ENCODE measurements at places on chromosomes 1 and 21.

DNA sequence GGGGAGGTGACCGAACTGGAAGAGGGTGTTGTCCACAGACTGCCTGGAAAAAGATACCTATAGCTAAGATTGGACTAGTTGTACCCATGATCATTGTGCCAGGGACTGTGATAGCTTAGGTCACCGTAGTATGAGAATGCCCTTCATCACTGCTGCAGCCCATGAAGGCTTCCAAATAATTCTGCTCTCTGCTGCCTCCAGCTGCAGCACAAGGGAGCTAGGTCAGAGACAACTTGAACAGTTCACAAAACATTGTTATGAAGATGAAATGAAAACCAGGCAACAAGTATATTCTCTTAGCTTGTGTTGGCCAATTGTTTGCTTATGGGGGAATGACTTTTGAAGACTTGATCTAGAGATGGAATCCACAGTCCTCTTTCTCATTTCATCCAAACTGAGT is 246.7 kb downstream of the MRPL39 start:
- H3K4me3 ChIP-seq, result no peak overlapping the region
- H3K4me1 ChIP-seq, result no peaks in the 10 kb centered on the region
- H3K27me3 ChIP-seq, result no peaks in the 10 kb centered on the region
- H3K36me3 ChIP-seq, result no peaks in the 10 kb centered on the region
- DNase-seq, result no peak
- no peak overlapping the region for H3K27ac ChIP-seq

DNA sequence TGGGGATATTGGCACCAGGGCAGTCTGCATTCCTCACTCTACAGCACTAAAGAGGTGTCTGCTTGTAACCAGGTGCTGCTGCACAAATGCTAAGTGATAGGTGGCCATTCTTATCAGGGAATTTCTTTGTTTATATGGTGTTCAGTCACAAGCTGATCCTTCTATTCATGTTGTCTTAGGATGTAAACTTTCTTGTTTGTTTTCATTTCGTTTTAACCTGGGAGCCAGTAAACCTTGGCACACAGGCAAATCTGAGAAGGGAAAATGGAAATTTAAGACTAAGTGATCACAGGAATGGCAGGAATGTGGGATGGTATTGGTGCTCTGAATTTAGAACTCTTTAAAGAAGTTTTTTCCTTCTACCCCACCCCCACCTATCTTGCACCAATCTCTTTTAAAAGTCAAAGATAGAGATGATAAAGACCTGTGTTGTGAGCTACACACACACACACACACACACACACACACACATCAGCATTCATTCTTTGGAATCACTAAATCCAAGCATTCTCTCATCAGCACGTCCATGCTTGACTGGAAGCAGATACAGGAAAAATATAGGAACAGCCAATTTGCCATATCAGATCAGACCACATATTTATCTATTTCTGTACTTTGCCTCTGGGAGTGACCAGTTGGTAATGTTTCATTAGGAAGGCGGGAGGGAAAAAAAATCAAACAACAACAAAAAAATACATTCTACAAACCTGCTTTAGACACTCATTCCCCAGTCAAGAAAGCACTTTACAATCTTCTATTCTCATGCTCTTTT is 451.4 kb upstream of the ADGRL2 start:
- no peak overlapping the region for H3K4me3 ChIP-seq
- H3K4me1 ChIP-seq, result no peaks in the 10 kb centered on the region
- no peaks in the 10 kb centered on the region for H3K27me3 ChIP-seq
- H3K27ac ChIP-seq, result no peak overlapping the region

DNA sequence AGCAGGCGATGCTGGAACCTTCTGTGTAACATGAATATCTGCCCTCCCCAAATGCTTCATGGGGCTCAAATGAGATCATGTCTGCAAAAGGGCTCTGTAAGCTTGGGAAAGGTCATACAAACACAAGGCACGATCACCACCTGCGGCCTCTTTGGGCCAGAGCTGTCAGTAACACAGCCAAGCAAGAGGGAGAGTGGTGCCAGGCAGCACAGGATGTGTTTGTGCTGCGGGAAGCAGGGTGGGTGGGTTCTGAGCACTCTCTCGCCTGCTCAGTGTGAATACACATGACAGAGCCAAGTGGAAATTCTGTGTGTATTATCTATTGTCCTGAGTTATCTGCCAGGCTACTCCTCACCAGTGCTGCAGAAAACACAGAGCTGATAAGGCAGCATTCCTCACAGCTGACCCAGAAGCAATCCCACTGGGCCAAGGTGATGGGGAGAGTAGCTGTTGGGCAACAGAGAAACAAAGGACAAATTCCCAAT is 101.2 kb downstream of the LAMC2 start:
- no peak for DNase-seq
- no peak overlapping the region for H3K4me3 ChIP-seq
- H3K27me3 ChIP-seq, result no peaks in the 10 kb centered on the region
- no peak overlapping the region for H3K27ac ChIP-seq
- H3K4me1 ChIP-seq, result no peaks in the 10 kb centered on the region
- H3K36me3 ChIP-seq, result no peaks in the 10 kb centered on the region

GRCh38 chr1:72547412-72547811 is 265.1 kb upstream of the NEGR1 start:
- no peak overlapping the region for H3K27ac ChIP-seq
- no peak for DNase-seq
- no peaks in the 10 kb centered on the region for H3K36me3 ChIP-seq
- no peaks in the 10 kb centered on the region for H3K4me1 ChIP-seq

DNA sequence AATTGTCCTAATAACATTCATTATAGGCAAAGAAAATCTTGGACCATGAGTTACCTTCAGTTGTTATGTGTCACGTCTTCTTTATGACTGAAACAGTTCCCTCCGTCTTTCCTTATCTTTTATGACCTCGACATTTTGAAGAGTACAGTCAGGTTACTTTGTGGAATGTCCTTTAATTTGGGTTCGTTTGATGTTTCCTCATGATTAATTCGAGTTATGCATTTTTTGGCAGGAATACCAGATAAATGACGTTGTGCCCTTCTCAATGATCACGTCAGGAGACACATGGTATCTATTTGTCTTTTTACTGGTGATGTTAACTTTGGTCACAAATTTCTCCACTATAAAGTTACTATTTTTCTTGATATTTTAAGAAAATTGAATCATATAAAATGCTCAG is 17.3 kb upstream of the KLF17 start:
- H3K27ac ChIP-seq, result no peak overlapping the region
- H3K4me3 ChIP-seq, result no peak overlapping the region
- DNase-seq, result no peak
- H3K27me3 ChIP-seq, result peaks cover 16% of the 10 kb centered on the region
- H3K36me3 ChIP-seq, result no peaks in the 10 kb centered on the region
- H3K4me1 ChIP-seq, result no peaks in the 10 kb centered on the region

GRCh38 chr1:160078512-160079195 is 2.7 kb upstream of the KCNJ9 start:
- DNase-seq, result peak; percentile 78
- H3K4me3 ChIP-seq, result no peak overlapping the region
- no peaks in the 10 kb centered on the region for H3K36me3 ChIP-seq
- H3K27me3 ChIP-seq, result peaks cover 49% of the 10 kb centered on the region

GRCh38 chr1:231807541-231807940 is 181.0 kb downstream of the DISC1 start:
- no peaks in the 10 kb centered on the region for H3K4me1 ChIP-seq
- H3K27ac ChIP-seq, result no peak overlapping the region
- H3K4me3 ChIP-seq, result no peak overlapping the region
- H3K36me3 ChIP-seq, result peaks cover 5% of the 10 kb centered on the region

DNA sequence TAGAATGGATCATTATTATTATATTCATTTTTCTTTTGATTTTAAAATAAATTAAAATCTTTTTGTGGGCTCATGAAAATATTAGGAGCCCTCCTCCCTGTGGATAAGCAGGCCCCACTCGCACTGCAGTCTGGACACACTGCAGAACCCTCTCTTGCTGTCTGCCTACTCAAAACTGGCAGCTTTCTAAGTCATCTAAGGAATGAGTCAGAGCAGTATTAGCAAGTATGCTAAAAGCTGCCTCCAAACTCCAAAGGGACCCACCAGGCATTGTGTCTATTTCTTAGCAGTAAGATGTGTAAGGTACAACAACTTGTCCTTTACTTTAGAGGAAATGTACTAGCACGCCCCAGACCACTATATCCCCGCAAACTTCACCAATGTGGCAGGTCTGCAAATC is 108.8 kb downstream of the SYF2 start:
- DNase-seq, result no peak
- peaks cover 16% of the 10 kb centered on the region for H3K4me1 ChIP-seq
- no peaks in the 10 kb centered on the region for H3K36me3 ChIP-seq
- H3K4me3 ChIP-seq, result no peak overlapping the region
- H3K27me3 ChIP-seq, result peaks cover 12% of the 10 kb centered on the region

GRCh38 chr1:22131875-22132486 is 10.9 kb downstream of the WNT4 start:
- no peaks in the 10 kb centered on the region for H3K4me1 ChIP-seq
- H3K36me3 ChIP-seq, result no peaks in the 10 kb centered on the region
- no peak overlapping the region for H3K4me3 ChIP-seq
- peaks cover 4% of the 10 kb centered on the region for H3K27me3 ChIP-seq

DNA sequence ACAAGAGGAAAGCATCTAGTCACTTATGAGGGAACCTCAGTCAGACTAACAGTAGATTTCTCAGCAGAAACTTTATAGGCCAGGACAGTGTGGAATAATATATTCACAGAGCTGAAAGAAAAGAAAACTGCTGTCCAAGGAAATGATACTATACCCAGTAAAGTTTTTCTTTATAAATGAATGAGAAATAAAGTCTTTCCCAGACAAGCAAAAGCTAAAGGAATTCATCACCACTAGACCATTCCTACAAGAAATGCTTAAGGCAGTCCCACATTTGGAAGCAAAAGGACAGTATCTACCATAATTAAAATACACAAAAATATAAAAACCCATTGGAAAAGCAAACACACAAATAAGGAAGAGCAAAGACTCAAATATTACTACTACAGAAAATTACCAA is 59.9 kb downstream of the PSMG1 start:
- no peak for DNase-seq
- H3K27ac ChIP-seq, result no peak overlapping the region
- no peak overlapping the region for H3K4me3 ChIP-seq
- peaks cover 2% of the 10 kb centered on the region for H3K27me3 ChIP-seq
- peaks cover 8% of the 10 kb centered on the region for H3K4me1 ChIP-seq

DNA sequence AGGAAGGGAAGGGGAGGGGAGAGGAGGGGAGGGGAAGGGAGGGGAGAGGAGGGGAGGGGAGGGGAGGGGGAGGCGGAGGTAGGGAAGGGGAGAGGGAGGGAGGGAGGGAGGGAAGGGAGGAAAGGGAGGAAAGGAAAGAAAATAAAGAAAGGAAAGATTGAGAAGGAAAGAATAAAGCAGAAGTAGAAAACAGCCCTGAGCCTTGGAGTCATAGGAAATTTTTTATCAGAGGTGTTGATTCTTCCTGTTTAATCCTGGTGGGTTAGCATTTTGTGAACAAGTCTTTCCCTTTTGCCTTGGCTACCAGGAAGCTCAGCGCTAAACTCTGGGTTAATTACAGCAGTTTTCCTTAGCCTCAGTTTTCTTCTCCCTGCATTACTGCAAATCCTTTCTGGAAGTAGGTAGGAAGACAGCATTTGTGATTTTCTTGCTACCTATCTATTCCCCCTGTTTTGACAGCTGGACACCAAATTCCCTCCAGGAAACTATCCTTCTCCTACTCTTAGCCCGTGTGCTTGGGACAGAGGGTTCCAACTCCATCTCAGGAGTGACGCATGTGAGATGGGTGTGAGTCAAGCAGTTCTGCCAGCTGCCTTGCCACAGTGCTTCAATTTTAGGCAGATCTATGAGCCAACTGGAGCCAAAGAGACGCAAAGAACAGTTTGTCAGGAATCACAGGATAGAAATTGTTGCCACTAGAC is 26.9 kb downstream of the TOMM20 start:
- peaks cover 3% of the 10 kb centered on the region for H3K27me3 ChIP-seq
- no peak for DNase-seq
- no peak overlapping the region for H3K27ac ChIP-seq
- no peak overlapping the region for H3K4me3 ChIP-seq
- peaks cover 44% of the 10 kb centered on the region for H3K4me1 ChIP-seq
- peaks cover 5% of the 10 kb centered on the region for H3K36me3 ChIP-seq

- DNase-seq, result no peak
- no peak overlapping the region for H3K27ac ChIP-seq
- peaks cover 11% of the 10 kb centered on the region for H3K36me3 ChIP-seq
- H3K4me3 ChIP-seq, result no peak overlapping the region
These were observed 106.8 kb upstream of the HP1BP3 start for GRCh38 chr1:20893931-20894330.

GRCh38 chr1:206682111-206682510 is 2.6 kb upstream of the MAPKAPK2 start:
- H3K27ac ChIP-seq, result no peak overlapping the region
- no peak overlapping the region for H3K4me3 ChIP-seq
- H3K36me3 ChIP-seq, result peaks cover 3% of the 10 kb centered on the region

DNA sequence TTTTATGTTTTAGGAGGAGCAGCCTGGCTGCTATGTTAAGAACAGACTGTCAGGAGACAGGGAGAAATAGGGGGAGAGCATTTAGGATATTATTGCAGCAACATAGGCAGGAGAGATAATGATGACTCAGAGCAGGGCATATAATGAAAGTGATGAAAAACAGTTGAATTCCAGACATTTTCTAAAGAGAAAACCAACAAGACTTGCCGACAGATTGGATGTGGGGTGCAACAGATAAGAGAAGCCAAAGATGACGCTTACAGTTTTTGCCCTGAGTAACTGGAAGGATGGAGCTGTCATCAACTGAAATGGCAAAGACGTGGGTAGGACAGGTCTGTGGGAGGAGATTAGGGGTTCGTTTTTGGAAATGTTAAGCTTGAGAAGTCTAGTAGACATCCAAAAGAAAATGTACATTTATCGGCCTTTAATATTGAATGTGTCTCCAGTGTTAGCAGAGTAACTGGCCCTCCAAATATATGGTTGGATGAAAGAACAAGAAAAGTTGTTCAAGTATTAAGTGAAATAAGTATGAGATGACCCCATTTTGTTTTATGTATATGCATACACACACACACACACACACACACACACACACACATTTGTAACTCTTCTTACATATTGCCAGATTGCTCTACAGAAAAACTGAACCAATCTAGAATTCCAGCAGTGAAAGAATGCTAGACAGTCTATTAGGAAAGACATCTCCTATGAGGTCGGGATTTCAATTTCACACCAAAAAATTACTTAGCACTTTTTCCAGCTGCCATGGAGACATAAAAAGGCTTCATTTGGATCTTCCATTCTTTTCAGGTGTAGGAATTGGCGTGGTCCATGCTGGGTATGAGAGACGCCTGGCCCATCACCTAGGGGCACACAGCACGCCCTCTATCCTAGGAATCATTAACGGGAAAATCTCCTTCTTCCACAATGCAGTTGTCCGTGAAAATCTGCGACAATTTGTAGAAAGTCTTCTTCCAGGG is 17.2 kb downstream of the DNAJC16 start:
- peaks cover 18% of the 10 kb centered on the region for H3K36me3 ChIP-seq
- H3K27me3 ChIP-seq, result no peaks in the 10 kb centered on the region
- H3K4me1 ChIP-seq, result no peaks in the 10 kb centered on the region
- no peak overlapping the region for H3K27ac ChIP-seq
- no peak for DNase-seq
